ENCODE measurements at places on chromosomes 6 and 20.

- DNase-seq: no peak
These were observed 43.7 kb downstream of the KCNQ5 start for GRCh38 chr6:72665599-72665998.

DNA sequence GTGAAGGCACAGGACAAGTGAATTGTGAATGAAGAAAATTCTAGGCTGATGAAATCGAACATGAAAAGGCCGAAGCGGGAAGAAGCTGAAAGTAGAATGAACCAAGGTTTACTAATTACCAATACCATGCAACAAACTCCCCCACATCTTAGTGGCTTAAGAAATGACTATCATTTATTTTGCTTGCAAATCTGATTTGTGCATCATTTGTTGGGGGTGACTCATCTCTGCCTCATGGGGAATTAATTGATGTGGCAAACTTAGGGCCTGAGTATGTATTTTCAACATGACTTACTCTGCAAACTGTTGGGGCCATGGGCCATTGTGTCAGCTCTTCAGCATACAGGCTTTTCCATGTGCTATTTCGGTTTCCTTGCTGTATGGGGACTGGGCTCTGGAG, 26.8 kb downstream of the PPP1R14C start:
- DNase-seq: peak; percentile 1

- DNase-seq: no peak
These were observed 83.1 kb downstream of the THBS2 start for GRCh38 chr6:169170583-169170955.

GRCh38 chr6:84772428-84773132, 8.2 kb upstream of the TBX18 start:
- DNase-seq: no peak

- no peak for DNase-seq
These were observed 93.7 kb downstream of the LY86 start for GRCh38 chr6:6682225-6682624.

Measured in stimulated activated CD8-positive, alpha-beta memory T cell treated with anti-CD3 and anti-CD28 coated beads, Interleukin-2, amount 100 ng/mL, for 48 hours (primary cell).